ENCODE measurements at places on chromosomes 2 and 18. TPM values are rescaled to one million over a fixed set of nuclear protein-coding genes. Genes with fewer than 3 reads are reported as not detected.

POTEE gene
- 0.32 TPM for total RNA-seq

USP40 gene
- total RNA-seq = 14.7 TPM

SFT2D3 gene
- total RNA-seq = 3.7 TPM

DNA sequence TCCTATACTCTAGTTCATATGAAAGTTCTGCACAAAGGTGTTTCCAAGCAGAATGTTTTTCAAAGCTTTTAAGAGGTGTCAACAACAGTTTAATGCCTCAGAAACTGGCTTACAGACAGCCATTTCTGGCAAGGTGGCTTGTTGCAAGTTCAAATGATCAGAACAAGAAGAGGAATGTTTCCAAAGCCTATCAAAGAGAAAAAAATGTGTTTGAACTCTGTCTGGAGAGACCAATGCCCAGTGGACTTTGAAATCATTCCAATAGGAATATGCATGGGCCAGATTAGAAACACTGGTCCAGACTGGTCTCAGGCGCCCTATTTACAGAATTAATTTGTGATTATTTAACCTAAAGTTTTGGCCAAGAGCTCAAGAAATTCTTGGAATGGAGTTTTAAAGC lies 106.2 kb downstream of the CPS1 start:
- no peak for DNase-seq

B3GNT7 gene
- 0.76 TPM for total RNA-seq

GRCh38 chr2:51960841-51961335 lies 929.0 kb upstream of the NRXN1 start:
- no peak for DNase-seq

GRCh38 chr2:62540408-62541168 lies 34.6 kb upstream of the TMEM17 start:
- DNase-seq = no peak

DNA sequence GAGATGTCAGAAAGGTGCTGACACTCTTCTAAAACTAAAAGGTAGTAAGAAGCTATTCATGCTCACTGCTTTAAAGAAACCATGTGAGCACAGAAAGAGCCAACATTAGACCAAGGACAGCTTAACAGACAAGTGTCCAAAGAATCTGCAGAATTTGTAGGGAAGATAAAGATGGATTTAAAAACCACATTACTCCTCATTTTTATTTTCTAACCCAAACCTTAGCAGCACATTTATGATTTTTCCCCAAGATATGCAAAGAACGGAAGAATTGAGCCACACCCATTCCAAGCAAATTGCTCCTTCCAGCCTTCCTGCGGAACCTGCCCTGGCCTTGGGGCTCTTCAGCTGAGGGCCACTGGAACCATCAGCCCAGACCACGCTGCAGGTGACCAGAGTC lies 26.9 kb downstream of the MBP start:
- DNase-seq = no peak

GRCh38 chr2:40716879-40717278 lies 265.0 kb upstream of the SLC8A1 start:
- no peak for DNase-seq

- no peak for DNase-seq
Observed at GRCh38 chr2:96091711-96092572, 24.4 kb downstream of the ADRA2B start.

DNA sequence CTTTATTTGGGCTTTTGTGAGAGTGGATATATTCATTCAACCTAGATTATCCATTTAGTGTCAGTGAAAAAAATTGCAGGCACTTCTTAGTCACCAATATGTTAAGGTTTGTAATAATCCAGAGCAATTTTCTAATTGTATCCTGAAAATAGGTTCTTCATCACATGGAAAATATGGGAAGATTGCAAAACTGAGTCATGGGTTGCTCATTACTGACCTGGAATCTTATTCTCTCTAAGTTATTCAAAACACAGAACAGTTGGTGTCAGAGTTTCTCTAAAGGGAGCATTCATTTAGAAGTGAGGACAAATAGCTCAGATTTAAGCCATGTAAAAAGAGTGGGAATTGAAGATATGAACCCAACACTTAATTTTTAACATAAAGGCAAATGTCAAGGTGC lies 181.3 kb downstream of the IKZF2 start:
- DNase-seq = no peak

RAX gene
- total RNA-seq = not detected

DNA sequence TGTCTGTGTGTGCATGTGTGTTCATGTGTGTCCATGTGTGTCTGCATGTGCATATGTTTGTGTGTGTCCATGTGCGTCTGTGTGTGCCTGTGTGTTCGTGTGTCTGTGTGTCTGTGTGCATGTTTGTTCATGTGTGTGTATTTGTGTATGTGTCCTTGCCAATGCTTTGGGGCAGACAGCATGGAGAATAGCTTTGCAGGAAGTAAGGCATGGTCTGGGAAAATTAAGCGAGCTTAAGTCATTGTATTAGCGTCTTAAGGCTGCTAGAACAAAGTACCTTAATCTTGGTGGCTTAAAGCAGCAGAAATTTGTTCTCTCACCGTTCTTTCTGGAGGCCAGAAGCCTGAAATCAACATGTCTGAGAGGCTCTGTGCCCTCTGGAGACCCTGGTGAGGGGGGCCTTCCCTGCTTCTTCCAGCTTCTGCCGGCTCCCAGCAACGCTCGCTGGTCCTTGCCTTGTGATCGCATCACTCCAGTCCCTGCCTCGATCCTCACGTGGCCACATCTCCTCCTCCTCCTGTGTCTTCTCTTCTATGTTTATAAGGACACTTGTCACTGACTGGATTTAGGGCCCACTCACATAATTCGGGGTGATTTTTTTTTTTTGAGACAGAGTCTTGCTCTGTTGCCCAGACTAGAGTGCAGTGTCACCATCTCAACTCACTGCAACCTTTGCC lies 3.8 kb downstream of the NEU2 start:
- no peak for DNase-seq

DNA sequence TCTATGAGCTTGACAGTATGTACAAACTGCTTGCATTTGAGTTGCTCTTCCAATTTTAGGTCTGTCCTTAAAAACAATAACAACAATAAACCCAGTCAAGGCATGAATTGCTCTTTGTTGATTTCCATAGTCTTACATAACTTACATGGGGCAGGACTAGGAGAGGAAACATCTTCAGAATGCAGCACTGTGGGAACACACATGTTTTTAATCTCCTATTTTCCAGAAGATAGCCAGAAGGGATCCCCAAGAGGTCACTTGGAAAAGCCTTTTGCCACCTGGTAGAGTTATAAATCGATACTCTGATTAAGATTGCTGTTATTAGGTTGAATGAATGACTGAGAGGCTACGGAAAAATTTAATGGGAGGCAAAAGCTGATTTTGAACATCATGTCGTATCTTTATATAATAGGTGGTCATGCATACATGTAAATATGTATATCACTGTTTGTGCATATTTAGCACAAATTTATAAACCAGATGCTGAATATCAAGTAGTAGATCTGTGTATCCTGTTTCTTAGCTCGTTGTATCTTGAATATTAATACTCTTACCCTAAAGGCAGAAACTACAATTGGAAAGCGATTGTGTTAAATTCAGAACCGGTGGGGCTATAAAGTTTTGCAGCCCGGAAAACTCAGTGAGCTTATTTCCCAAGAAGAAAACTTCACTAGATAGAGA lies 479.4 kb upstream of the TCF4 start:
- no peak for DNase-seq

PROM2 gene
- total RNA-seq = 0.39 TPM

DNA sequence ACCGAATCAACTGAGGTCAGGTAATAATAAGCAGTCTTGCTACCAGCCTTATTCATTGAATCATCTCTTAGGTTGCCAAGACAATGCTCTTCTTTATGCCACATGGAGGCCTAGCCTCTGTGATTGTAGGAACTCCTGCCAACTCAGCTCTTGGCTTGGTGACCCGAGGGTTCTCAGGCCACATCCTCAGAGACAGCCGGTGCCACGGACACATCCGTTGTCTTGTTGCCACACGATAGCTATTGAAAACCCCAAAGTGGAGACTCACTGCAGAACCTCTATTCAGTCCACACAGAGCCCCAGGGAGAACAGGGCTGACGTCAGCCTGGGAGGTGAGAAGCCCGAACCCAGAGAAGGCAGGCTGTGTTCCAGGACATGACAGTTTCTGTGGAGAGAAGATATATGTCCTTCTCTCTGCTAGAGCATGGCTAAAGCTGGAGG lies 53.5 kb upstream of the TGFA start:
- DNase-seq = no peak

DNA sequence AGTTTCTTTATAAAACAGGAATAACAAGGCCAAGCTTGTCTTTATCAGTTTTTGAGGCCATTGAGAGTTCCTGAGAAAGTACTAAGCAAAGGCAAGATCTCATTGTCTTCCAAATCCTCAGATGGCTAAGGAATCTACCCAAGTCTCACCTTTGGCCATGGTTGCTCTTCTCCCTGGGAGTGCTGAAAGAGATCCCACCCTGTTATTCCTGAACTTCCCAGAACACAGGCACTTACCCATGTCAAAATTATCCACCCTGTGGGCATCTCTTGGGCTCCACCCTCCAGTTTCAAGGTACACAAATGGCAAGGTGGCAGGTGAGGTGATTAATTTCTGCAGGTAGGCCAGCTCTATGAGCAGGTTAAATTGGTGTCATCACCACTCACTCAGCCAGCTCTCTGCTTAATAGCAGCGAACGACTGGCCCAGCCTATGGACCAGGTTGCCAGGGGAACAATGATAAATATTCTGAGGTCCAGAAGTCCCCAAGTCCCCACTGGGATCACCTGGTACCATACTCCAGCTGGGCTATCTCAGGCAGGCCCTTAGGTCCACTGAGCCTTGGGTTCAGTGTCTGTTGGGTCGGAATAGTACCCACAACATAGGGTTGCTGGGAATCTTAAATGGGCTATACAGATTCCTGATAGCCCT lies 2.3 kb upstream of the SPRED2 start:
- DNase-seq = no peak

CXCR2 gene
- total RNA-seq = 0.25 TPM

FBXO36 gene
- 1.7 TPM for total RNA-seq

DNA sequence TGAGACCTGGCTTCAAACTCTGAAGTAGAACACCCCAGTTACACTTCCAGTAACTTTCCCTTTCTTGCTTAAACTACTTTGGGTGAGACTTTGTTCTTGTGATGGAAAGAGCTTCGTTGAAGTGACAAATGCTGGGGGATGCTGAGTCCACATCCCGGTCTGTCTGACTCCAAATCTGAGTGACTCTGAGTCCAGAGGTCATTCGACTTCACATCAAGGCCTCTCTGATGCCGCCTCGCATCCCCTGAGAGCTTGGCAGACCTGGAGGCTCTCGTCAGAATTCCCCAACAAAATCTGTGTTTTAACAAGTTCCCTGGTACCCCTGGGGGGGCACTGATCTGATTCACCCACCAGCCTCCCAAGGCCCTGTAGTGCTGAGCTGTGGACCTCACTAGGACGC lies 31.6 kb upstream of the ROCK2 start:
- DNase-seq = no peak

Measured in activated T-cell treated with anti-CD3 and anti-CD28 coated beads, Interleukin-2, amount 50 U/mL, for 72 hours (primary cell).